Tibial artery (tissue), 4 donors: ENCODE measurements at places on chromosomes 2 and 18.

DNA sequence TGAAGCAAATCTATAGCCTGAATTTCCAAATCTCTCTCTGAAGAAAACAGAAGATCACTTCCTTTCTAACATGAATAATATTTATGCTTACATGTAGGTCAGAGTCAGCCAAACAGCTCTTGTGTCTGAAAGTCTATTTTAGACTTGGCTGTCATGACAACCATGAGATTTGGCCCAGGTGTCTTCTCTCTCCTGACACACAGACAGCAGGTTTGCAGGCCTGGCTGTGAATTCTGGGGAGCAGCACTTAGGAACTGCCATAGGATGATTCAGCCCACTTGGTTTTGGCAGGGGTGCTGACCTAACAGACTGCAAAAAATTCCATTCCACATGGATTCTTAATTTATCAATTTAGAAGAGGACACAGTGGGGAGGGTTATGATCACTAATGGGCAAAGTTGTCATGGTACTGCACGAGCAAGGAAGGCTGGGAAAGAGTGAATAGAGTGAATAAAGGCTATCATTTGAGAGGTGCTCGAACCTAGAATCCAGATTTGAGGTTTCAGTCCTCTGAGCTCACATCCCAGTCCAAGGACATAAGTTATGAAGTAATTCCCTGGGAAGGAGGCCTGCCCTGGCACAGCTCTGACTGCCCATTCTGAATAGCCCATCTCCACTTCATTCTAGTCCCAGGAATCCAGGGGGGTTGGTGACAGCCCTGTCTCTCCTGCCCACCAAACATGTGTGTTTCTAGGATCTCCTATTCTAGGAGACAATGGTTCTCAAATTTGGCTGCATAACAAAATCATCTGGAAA is 453.9 kb upstream of the TRIB2 start:
- no peak for DNase-seq

GRCh38 chr2:70258532-70258875 is 567 bp downstream of the PCYOX1 start:
- peak; percentile 91 for DNase-seq

- DNase-seq: no peak
These were observed 1.4 kb downstream of the ALMS1 start for GRCh38 chr2:73386894-73387636.

- DNase-seq: no peak
These were observed 8.4 kb downstream of the YPEL5 start for GRCh38 chr2:30155202-30155601.

DNA sequence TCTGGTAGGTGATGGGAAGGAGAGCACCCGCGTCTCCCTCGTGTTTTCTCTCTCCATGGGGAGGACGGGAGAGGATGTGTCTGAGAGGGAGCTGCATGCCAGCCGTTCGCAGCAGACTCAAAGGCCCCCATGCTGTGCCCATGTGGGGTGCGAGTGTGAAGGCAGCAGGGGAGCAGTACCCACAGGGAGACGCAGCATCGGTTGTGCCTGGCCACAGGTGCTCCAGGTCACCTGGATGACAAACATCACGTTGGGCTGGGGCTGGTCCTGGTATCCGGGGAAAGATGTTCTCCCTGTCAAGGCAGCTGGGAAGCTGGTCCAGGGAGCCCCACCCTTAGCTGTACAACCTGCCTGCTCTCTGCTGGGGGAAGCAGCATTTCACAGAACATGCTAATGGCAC is 119.5 kb upstream of the SALL3 start:
- no peak for DNase-seq

DNA sequence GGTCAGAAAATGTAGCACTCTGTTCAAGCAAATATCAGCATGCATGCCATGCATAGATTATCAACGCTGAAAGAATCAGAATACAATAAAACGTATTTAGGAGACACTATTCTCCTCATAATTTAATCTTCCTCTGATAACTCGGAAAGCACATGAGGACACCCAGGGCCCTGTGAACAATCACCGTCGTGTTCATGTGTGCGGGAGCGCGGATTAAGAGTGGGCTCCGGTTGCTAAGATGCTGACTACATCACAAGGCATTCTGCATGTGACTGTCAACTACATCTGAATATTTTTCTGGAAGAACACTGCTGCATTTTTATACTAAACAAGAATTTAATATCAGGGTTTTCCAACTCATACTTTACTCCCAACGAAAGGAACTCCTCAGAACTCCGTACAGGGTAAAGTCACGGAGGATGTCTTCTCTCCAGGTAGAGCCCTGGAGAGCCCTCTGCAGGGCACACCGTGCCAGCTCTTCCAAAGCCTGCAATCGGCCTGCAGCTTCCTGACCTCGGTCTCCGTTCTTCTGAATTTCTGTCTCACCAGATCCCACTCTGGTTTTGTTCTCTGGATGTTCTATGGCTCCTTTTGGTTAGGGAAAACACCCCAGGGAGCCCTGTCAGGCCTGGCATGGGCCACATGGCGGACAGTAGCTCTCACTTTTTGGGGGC is 59.6 kb downstream of the ZNF516 start:
- no peak for DNase-seq

DNA sequence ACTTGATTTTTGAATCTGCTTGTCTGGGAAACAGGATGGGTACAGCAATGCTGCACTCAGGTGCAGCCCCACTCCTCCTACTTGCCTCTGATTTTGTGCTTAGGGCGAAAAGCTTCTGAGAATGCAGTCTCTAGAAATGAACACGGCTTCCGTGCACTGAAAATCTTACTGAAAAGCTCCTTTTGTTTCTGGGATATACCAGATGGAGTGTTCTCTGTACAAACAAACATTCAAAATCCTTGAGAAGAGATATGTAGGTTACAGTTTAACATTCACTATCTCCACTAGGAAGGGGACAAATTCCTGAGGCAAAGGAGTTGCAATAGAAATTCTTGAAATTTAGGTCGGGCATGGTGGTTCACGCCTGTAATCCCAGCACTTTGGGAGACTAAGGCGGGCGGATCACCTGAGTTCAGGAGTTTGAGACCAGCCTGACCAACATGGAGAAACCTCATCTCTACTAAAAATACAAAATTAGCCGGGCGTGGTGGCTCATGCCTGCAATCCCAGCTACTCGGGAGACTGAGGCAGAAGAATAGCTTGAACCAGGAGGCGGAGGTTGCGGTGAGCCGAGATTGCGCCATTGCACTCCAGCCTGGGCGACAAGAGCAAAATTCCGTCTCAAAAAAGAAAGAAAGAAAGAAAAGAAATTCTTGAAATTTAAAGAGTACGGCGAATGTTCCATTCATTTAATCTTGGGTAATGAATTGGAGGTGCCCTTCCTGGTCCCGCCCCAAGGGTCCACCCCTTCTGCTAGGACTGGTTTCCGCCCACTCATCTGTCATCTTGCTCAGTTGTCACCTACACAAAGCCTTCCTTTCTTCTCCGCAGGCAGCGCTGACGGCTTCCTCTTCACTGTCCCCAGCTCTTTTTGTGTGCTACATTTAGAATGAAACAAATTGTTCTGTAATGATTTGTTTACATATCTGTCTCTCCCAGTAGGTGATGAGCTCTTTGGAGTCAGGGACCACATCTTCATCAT is 92.4 kb downstream of the SOCS6 start:
- DNase-seq: no peak

GRCh38 chr2:85421260-85422071 is 3.0 kb downstream of the SH2D6 start:
- DNase-seq: no peak

GRCh38 chr2:203606051-203606450 is 71.0 kb upstream of the RAPH1 start:
- DNase-seq: no peak

DNA sequence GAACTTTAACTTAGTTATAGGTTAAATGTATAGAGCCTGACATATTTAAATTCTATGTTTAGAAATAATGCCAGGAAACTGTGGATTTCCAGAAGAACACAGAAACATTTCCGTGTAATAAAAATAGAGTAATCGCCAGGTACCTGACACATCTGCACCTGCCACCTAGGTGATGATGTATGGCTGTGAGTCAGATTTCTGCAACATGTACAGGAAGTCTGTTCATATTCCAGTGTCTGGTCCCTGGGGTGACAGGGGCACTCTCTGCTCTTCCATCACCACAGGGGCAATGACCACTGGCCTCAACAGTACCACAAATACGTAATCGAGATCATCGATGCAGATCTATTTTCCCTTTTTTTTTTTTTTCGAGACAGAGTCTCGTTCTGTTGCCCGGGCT is 101.1 kb upstream of the LPIN2 start:
- no peak for DNase-seq

GRCh38 chr2:149375801-149376361 is 45.5 kb downstream of the LYPD6 start:
- DNase-seq: no peak
